Germinal center (tissue), 1 donor: ENCODE measurements at places on chromosomes 7 and 10.

DNA sequence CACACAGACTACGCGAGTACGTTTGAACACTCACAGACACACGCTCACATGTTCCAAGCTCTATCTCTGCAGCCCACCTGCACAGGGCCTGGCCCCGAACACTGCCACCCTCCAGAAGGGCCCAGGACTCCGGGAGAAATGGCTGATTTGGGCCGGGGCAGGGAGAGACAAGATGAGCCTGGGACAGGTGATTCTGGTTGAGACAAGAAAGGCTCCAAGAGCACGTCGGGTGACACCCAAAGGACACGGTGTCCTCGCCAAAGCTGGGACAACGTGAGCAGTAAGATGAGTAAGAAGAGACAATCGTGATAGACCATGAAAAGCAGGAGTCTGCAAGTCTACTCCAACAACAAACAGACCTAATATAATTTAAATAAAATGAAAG is 9.2 kb downstream of the GPER1 start:
- DNase-seq: no peak

- DNase-seq: no peak
These were observed 25.5 kb upstream of the FAM221A start for GRCh38 chr7:23654508-23654907.

- DNase-seq: no peak
These were observed 90.1 kb downstream of the FAM171A1 start for GRCh38 chr10:15280974-15281373.

DNA sequence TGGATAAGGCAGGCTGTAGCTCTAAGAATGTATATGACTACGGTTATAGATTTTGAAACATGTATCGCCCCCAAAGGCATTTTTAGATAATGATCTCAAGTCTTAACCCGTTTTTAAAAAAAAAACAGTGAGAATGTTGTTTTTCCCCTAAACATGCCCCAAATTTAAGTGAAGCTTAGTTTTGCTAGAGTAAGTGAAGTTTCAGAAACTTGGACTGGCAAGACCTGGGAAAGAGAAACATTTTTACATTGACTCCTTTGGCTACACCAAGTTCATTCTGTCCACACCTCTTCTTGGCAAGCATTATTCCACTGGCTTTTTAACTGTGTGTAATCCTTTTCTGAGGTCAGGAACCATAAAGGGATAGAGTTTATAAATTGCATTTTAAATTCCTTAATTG is 216.7 kb upstream of the CELF2 start:
- DNase-seq: no peak

- no peak for DNase-seq
These were observed 68.0 kb downstream of the GBF1 start for GRCh38 chr10:102313221-102313896.

- DNase-seq: no peak
These were observed 118.2 kb downstream of the PTPN20 start for GRCh38 chr10:47029181-47030009.

- no peak for DNase-seq
These were observed 31.2 kb downstream of the BTBD16 start for GRCh38 chr10:122302315-122302714.

DNA sequence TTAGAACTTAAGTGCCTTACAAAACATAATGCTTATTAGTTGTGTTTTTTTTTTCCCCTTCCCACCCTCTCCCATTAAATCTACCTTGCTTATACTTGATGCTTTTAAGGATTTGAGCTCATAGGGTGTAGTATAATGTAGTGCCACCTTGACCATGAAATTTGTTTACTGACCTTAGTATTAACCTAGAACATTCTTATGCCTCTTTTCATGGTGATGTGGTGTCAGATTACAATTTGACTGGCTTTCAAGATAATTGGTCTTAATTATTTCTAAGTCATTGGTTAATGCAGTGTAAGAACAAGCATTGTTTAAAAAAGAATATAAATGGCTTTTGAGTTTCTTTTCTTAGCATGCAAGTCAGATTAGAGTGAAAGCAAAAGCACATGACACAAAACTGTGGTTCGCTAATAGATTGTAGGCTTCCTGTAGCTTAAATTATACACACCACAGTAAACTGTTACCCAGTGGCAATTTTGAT is 61.8 kb downstream of the ADD3 start:
- peak; percentile 47 for DNase-seq

DNA sequence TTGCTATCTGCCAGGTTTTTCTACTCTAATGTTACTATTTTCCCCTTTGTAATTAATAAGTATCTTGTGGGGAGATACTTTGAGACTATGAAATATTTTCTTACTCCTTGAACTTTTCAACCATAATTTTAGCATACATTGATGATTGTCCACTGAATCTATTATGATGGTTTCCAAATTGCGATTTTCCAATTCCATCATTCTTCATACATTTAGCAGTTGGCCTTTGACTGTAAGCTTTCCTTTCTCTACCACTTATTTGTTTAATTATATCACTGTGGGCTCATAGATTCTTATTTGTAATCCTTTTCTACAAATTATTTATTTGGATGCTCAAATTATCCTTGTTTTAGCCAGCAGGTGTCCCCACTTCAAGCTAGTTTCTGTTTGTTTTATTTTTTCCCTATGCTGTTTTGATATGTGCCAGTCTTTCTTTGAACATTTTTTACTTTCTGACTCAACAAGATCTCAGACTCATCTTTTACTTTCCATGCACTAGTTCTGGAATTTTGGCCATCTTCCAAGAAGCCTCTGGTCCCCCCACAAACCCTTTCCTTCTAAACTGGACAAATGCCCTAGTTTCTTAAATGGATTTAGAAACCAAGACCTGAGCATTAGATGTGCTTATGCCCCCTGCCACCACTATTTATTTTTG is 11.4 kb upstream of the MRPS16 start:
- DNase-seq: peak; percentile 14
